Keratinocyte (primary cell): ENCODE measurements at places on chromosomes 6 and 20.

DNA sequence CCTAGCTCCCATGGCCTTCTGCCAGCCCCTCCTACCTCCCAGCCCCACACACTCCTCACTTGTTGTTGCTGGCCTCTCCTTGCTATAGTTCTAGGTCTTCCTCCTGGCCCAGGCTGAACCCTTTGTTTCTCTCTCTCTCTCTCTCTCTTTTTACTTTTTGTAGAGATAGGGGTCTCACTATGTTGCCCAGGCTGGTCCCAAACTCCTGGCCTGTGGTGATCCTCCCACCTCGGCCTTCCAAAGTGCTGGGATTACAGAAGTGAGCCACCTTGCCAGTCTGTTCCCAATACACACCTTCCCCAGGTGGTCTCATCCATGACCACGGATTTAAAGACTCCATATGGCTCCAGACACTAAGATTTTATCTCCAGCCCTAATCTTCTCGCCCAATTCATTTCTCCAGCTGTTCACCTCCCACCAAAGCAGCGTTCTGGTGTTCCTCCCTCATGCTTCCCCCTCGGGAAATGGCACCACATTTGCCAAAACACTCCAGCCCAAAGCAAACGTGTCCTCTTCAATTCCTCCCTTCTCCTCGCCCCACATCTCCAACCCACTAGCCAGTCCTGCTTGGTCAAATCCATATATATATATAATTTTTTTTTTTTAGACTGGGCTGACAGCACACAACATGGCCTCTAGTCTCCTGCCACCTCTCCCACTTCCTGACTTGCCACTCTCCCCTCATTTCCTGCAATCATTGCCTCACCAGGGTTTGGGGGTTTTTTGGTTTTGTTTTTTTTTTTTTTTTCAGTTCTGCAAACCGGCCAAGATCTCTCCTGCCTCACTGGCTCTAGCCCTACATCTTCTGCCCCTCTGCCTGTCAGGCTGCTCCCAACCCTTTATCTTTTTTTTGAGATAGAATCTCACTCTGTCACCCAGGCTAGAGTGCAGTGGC lies 104.4 kb downstream of the NCR2 start:
- no peaks in the 10 kb centered on the region for H3K4me1 ChIP-seq
- H3K36me3 ChIP-seq = no peaks in the 10 kb centered on the region
- DNase-seq = no peak
- H3K4me3 ChIP-seq = no peak overlapping the region
- no peak overlapping the region for H3K27ac ChIP-seq
- H3K27me3 ChIP-seq = peaks cover 46% of the 10 kb centered on the region

GRCh38 chr20:47032933-47033578 lies 138.4 kb downstream of the EYA2 start:
- no peaks in the 10 kb centered on the region for H3K4me1 ChIP-seq
- H3K4me3 ChIP-seq = no peak overlapping the region
- peaks cover 5% of the 10 kb centered on the region for H3K27me3 ChIP-seq
- no peak for DNase-seq
- no peaks in the 10 kb centered on the region for H3K36me3 ChIP-seq

GRCh38 chr20:51512645-51513044 lies 29.9 kb downstream of the NFATC2 start:
- H3K27me3 ChIP-seq = peaks cover 18% of the 10 kb centered on the region
- no peaks in the 10 kb centered on the region for H3K36me3 ChIP-seq
- peaks cover 3% of the 10 kb centered on the region for H3K4me1 ChIP-seq
- H3K27ac ChIP-seq = no peak overlapping the region

GRCh38 chr6:9116026-9116425 lies 680.7 kb upstream of the SLC35B3 start:
- no peak for DNase-seq
- H3K36me3 ChIP-seq = no peaks in the 10 kb centered on the region
- H3K27ac ChIP-seq = no peak overlapping the region
- no peak overlapping the region for H3K4me3 ChIP-seq

- DNase-seq = no peak
- H3K36me3 ChIP-seq = no peaks in the 10 kb centered on the region
- H3K4me3 ChIP-seq = no peak overlapping the region
- no peaks in the 10 kb centered on the region for H3K27me3 ChIP-seq
Observed at GRCh38 chr6:157605484-157605883, 217.6 kb upstream of the SNX9 start.

- DNase-seq = no peak
- no peak overlapping the region for H3K27ac ChIP-seq
- H3K27me3 ChIP-seq = no peaks in the 10 kb centered on the region
Observed at GRCh38 chr6:128204616-128205015, 303.8 kb upstream of the THEMIS start.

DNA sequence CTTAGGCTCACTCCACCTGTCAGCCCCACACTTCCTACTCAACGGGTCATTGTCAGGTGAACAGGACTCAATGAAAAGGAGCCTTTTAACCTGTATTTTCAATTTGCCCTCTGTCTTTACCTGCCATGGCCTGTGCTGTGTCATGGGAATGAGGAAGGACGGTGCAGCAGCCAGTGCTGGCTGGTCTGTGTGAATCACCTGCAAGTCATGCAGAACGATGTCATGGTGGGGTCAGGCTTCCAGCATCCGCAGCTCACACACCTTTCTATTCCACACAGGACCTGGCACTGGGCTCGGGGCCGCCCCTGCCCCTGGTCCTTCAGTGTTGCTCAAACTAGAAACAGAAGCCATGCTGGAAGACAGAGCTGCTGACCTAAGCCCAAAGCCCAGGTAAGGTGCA lies 188.7 kb upstream of the GMDS start:
- peaks cover 24% of the 10 kb centered on the region for H3K4me1 ChIP-seq
- no peak overlapping the region for H3K4me3 ChIP-seq
- peaks cover 3% of the 10 kb centered on the region for H3K27me3 ChIP-seq

DNA sequence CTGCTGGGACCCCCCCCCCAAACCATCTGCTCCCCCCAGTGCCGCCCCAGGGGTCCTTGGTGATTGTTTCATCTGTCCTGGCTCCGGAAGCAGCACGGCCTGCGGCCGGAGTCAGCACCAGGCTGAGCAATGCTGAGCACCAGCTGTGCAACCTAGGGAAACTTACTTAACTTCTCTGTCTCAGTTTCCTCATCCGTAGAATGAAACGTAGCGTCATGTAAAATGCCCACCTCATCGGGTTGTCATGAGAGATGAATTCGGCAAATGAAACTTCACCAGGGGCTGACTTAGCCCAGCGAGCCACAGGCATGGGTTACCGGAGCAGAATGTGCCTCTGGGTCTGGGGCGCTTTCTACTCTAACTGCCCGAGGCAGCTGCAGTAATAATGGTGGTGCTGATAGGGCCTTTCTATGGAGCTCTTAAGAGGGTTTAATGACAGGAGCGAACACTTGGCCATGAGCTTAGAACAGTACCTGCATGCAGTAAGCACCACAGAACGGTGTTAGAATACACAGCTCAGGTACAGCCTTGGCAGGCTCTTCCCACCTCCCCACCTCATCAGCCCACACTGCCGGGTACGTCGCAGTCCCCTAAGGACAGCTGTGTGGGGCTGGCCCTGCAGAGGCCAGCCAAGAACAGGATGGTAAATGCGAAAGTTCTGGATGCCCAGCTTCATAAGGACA lies 1.7 kb downstream of the THBS2 start:
- H3K27ac ChIP-seq = peak overlapping the region; percentile 75
- no peak for DNase-seq
- peaks cover 33% of the 10 kb centered on the region for H3K36me3 ChIP-seq
- H3K4me3 ChIP-seq = peak overlapping the region; percentile 96
- H3K4me1 ChIP-seq = peaks cover 33% of the 10 kb centered on the region
- H3K27me3 ChIP-seq = no peaks in the 10 kb centered on the region

GRCh38 chr6:10014557-10014956 lies 400.3 kb downstream of the TFAP2A start:
- no peaks in the 10 kb centered on the region for H3K27me3 ChIP-seq
- H3K4me3 ChIP-seq = no peak overlapping the region
- H3K4me1 ChIP-seq = no peaks in the 10 kb centered on the region
- no peak for DNase-seq

GRCh38 chr6:156510242-156510641 lies 266.9 kb upstream of the ARID1B start:
- no peaks in the 10 kb centered on the region for H3K27me3 ChIP-seq
- no peaks in the 10 kb centered on the region for H3K4me1 ChIP-seq
- no peak overlapping the region for H3K27ac ChIP-seq
- no peaks in the 10 kb centered on the region for H3K36me3 ChIP-seq
